Osteoblast (primary cell): ENCODE measurements at places on chromosomes 7 and 10. TPM values are rescaled to one million over a fixed set of nuclear protein-coding genes. Genes with fewer than 3 reads are reported as not detected.

DNA sequence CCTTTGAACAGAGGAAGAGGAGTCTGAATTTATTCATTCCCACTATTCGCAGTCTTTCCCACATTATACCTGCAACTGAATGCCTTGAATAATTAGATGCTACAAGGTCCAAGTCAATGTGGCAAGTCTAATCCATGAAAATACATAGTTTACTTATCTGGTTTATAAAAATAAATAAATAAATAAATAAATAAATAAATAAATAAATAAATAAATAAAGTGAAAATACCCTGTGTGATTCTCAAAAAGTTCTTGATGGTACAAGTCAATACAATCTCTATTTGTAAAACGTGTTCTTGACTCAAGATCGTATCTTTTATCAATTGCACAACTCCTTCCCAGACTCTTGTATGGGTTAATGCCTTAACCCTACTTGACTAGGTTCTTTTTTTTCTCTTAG is 417.7 kb downstream of the ZWINT start:
- H3K4me1 ChIP-seq: no peaks in the 10 kb centered on the region
- no peak overlapping the region for H3K4me3 ChIP-seq
- H3K27ac ChIP-seq: no peak overlapping the region
- H3K36me3 ChIP-seq: no peaks in the 10 kb centered on the region
- DNase-seq: no peak

- no peak overlapping the region for H3K4me3 ChIP-seq
- peak; percentile 71 for DNase-seq
- no peaks in the 10 kb centered on the region for H3K36me3 ChIP-seq
Measured at GRCh38 chr10:71604324-71605018, 115.1 kb downstream of the C10orf105 start.

GRCh38 chr10:103262229-103262628 is 14.7 kb upstream of the INA start:
- H3K27me3 ChIP-seq: peaks cover 28% of the 10 kb centered on the region
- H3K36me3 ChIP-seq: no peaks in the 10 kb centered on the region
- DNase-seq: no peak
- no peaks in the 10 kb centered on the region for H3K4me1 ChIP-seq

DNA sequence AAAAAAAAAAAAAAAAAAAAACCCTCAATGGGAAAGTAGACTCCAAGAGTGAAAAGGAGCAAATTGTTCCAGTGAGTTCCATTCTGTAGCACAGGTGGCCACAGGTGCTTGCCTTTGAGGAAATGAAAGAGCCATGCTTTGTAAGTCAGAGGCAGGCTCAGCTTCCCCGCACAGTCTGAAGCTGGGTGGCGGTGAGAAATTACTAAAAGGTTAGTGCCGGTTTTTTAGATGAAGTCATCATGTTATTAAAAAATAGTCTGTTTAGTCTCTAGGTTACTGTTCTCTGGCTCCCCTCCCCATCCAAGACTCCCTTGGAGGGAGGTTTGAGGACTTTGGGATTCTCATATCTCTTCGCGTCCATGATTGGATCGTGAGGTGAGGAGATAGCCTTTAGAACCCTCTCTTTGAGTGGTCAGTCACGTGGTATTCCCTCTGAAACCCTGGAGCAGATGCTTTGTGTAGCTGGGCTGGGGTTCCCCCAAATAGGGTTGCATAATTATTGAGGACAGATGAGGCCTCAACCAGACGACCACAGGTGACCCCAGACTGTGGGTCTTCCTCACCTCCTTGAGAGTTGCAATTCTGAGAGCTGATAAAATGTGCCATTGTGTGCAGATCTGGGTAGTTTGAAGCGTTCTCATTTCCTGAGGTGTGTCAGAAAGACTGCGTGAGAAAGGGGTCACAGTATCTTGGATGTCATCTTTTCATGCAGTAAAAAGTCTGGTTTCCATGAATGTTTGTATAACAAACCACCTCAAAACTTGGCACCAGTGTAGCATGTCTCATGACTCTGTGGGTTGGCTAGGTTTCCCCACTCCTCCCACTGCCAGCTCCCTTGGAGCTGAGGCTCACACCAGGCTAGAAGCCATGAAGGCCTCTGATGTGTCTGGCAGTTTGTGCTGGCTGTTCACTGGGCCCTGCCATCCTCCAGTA is 27.1 kb downstream of the OGDH start:
- H3K4me1 ChIP-seq: peaks cover 31% of the 10 kb centered on the region
- no peaks in the 10 kb centered on the region for H3K27me3 ChIP-seq
- H3K4me3 ChIP-seq: peak overlapping the region; percentile 8
- H3K27ac ChIP-seq: peak overlapping the region; percentile 99
- DNase-seq: peak; percentile 91

DNA sequence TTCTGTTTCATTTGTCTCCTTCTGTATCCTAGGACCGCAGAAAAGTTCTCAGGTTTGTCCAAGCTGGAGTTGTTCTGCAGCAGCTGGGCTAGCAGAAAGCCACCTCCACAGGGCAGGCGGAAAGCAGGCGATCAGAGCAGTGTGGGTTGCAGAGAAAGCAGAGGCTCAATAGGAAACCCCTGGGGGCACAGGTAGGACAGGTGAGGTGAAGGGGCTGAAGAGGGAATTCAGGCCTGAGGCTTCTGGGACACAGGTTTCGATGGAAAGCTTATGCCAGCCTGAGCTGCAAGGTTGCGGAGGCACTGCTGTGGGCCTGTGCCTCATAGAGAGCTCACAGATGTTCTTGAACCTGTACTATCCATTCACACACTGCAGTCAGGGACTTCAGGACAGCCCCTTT is 194.9 kb upstream of the TPK1 start:
- H3K27ac ChIP-seq: no peak overlapping the region
- H3K4me3 ChIP-seq: no peak overlapping the region
- H3K36me3 ChIP-seq: no peaks in the 10 kb centered on the region

GRCh38 chr7:69840248-69840647 is 242.0 kb downstream of the AUTS2 start:
- no peaks in the 10 kb centered on the region for H3K36me3 ChIP-seq
- no peaks in the 10 kb centered on the region for H3K4me1 ChIP-seq
- no peak for DNase-seq

DNA sequence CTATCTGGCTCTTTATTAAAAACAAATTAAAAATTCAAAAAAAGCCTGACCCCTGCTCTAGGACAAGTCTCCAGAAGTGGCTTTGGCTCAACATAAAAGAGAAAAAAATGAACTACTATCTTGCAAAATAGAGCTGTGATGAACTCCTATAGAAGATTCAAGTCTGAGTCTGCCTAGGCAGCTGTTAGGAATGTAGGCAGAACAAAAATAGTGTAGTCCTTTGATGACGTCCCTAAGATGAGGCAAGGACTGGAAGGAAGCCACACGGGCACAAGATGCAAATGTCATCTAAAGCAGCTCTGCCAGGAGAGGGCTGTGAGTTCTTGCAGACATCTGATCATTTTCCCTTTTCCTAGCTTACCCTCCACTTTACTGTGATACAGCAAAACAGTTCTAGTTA is 20.5 kb downstream of the ASNS start:
- H3K27me3 ChIP-seq: no peaks in the 10 kb centered on the region
- H3K4me3 ChIP-seq: no peak overlapping the region
- DNase-seq: no peak
- H3K27ac ChIP-seq: no peak overlapping the region

ITGA8 gene
- 1.2 and 2.5 TPM in 2 replicates for total RNA-seq

OR2A42 gene
- under 0.01 TPM in 1 of 2 replicates, not detected in the other for total RNA-seq

SNCG gene
- 0.36 and 2.4 TPM in 2 replicates for total RNA-seq

SFTPA1 gene
- total RNA-seq: not detected in 2 replicates

SP8 gene
- total RNA-seq: not detected in 2 replicates
